Suppressor macrophage treated with lipopolysaccharide for 4 hours (primary cell): ENCODE measurements at places on chromosomes 4 and X.

DNA sequence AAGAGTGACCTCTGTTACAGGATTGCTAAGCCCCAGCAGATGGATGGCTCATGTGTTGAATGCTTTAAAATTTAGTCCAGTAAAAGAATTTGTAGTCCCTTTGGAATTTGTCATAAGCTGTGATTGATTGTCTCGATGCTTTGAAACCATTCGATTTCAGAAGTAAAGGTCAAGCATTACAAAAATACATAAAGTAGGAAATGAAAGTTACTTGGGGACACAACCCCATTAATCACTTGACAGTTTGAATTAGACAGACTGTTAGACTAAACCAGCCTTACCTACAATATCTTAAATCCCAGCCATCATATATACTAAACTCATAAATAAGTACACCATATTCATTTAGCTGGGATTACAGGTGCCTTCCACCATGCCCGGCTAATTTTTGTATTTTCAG lies 6.6 kb downstream of the REST start:
- DNase-seq, result peak; percentile 11

GRCh38 chrX:10620121-10620699 lies at the start of gene MID1:
Gene MID1, minus strand, starts transcription at chrX:10620585. Its CDS starts 53,038 bp downstream, at chrX:10567547.
- no peak for DNase-seq

DNA sequence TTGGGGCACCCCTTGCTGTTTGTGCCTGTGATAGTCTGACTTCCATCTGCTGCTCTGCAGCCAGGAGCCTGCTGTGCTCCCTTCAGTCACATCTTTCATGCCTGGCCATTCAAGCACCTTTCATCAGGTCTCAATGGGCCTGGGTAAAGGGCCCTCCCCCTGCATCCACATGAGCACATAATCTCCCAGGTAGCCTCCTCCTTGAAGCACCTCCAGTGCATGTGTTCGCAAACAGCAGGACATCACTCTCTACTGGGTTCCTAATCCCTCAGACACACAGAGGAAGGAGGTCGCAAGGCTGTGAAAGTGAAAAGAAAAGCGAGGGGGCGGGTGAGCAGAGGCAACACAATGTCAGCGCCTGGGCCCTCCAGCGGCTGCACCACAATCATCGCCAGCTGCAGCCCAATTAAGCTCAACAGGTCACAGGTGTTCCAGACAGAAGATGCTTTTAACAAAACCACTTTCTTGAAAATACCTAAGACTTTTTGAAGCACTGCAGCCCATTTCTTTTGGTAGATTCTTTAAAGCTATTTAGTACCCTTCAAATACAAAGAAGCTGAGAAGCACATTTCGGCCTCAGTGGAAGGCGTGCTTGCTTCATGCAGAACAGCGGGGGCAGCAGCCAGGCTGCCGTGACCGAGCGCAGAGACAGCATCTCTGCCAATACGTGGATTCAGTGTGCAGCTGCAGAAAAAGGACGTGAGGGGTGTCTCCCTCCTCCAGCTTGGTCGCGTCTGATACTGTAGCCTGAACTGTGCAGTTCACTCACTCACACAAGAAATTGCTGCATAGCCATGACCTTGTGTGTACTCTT lies 92.2 kb upstream of the SPRY1 start:
- no peak for DNase-seq

GRCh38 chr4:113524096-113524495 lies 237.4 kb downstream of the CAMK2D start:
- DNase-seq, result no peak

DNA sequence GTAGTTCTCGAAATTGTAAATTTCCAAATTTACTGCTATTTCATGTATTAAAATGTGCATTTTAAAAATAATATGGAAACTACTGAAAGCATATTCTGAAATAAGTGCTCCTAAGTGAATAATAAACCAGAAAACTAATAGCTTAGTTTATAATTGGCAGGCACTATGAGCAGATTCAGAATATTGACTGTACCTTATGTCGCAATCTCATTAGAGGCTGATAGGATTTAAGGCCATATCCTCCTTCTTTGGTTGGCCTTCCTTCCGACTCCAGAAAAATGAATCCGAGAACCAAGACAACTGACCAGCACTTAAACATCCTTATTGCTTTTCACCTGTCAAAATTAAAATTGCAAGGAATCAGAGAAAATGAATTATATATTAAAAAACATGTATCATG lies 52.7 kb downstream of the FSTL5 start:
- no peak for DNase-seq

DNA sequence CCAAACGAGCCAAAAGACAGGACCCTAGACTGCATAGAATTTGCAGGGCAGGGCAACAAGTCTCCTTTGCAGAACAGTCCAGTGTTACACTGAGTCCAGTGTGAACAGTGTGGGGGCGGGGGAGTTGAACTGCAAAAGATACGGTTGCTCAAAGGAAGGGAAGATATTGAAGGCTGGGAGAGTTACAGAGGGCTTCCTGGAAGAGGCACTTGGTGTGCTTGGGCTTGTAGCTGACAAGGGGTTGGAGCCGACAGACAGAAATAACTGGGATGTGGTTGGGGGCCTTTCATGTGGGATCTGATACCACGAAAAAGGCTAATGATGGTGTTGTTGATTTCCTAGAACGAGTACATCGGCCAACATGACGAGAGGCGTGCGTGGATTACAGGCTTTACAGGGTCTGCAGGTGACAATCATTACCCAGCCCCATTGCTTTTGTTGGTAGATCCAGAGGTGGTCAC lies 6.1 kb downstream of the XPNPEP2 start:
- peak; percentile 3 for DNase-seq

DNA sequence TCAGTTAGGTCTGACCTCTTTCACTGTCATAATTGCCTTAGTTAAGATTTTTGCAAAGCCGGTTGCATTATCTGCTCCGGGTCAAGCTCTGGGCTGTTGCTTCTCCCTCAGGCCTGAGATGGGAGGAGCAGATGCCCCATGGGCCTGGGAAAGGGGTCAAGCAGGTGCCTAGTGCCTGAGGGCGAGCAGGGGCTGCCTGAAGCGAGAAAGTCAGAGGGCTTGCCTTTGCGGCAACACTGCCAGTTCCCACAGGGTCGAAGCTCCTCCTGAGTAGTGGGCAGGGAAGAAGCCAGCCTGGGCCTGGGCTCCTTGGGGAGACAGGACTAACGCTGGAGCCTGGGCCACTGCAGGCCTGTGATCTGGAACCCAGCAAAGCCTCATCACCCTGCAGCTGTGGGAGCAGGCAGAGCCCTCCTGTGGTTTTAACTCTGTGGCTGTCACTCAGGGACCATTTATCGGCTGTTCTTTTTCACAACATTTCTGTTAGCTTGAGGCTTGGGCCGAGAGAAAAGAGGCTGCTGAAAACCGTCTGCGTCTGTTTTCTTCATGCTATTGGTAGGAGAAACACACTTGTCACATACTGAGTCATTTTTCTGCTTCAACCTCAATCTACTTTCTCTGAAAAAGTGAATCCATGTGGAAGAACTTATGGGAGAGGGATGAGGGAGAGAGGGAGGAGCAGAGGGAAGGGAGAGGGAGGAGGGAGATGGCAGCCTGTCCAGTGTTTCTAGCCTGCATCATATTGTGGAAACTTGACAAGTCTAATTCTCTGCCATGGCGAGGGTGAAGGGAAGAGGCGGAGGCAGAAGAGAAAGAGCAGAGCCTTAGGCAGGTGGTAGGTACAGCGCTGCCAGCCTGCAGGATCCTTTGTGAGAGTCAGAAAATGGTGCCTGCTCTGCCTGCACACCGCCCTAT lies 68.4 kb downstream of the RHOH start:
- no peak for DNase-seq

GRCh38 chr4:38464328-38464727 lies 199.7 kb upstream of the KLF3 start:
- DNase-seq, result no peak

DNA sequence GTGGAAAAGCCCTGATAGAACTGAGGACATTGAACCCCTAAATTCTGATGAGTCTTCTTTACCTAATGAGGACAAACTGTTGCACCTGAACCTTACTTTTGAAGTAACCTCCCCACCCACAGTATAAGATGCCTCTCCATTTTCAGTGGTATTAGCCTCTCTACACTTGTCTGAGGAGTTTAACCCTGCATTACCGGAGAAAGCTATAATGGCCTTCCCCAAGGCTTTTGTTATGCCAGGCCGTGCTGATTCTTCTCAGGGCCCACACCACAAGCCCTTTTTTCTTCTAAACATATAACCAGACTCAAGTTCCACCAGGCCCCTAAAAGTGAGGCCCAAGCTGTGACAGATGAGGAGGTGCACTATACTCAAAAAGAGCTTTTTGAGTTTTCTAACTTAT lies 345.8 kb upstream of the GRID2 start:
- no peak for DNase-seq

- DNase-seq, result no peak
These were observed 137.6 kb downstream of the TECRL start for GRCh38 chr4:64271601-64272081.

DNA sequence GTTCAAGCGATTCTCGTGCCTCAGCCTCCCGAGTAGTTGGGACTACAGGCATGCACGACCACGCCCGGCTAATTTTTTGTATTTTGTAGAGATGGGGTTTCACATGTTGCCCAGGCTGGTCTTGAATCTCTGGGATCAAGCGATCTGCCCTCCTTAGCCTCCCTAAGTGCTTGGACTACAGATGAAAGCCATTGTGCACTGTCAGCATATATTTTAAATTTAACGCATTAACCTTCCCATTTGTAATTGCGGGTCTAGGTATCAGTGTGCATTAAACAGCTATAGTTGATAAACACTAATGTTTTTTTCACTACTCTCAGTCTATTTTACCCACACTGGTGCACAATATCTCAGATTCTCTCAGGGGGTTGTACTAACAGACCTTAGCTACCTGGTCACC lies 1930.8 kb downstream of the C4orf33 start:
- no peak for DNase-seq

GRCh38 chr4:95761426-95761825 lies 78.5 kb upstream of the PDHA2 start:
- no peak for DNase-seq

GRCh38 chrX:18652636-18653035 lies 19.3 kb downstream of the RS1 start:
- DNase-seq, result no peak

GRCh38 chrX:68177542-68177941 lies 255.8 kb downstream of the OPHN1 start:
- DNase-seq, result peak; percentile 8

DNA sequence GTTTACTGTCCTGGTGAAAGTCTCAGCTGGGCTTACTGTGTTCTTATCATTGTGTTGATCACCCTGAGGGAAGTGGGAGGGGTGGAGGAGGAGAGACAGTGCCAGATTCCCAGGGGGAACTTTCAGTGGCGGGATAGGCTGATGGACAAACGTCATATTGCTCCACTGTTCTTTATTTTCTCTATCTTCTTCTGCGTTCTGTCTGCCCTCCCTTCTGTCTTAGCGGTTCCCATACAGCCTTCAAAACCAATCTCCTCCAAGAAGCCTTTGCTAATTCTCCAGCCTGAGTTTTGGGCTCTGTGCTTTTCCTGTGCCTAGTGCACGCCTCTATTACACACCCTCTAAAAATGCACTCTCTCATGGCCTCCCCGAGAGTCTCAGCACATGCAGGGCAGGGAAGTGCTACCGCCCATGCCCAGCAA lies 448.7 kb upstream of the FAT1 start:
- DNase-seq, result no peak

GRCh38 chrX:13043938-13044337 lies 482 bp downstream of the FAM9C start:
- DNase-seq, result no peak

DNA sequence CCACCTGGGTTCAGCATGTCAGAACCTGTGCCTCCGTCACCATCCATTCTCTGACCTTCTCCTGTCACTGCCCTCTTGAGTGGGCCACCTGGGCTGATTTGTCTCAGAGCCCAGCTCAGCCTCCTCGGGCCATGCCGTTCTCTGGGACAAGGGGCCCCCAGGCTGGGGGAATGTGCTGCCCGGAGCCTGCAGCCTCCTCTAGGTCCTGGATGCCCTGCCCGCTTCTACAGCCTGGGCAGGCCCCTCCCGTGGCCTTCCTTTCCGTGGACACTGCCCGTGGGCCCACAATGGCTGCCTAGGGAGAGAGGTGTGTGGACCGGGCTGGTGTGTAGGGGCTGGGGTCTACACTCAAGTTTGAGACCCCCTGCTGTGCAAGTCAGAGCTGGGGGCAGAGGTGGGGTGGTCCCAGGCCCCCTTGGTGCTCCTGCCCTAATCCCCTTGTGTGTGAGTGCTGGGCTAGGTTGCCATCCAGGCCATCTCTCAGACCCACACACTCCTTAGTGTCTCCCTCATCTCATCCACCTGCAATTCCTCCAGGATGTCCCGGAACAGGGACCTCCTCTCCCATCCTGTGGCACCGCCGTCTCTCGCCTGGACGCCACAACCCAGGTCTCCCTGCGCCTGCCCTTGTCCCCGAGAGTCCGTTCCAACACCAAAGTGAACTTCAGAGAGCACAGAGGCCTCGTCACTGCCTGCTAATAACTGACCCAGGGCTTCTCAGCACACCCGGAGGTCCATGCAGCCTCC lies 12.4 kb downstream of the PSAPL1 start:
- DNase-seq, result no peak

- DNase-seq, result no peak
These were observed 22.3 kb downstream of the PJA1 start for GRCh38 chrX:69142788-69143469.

DNA sequence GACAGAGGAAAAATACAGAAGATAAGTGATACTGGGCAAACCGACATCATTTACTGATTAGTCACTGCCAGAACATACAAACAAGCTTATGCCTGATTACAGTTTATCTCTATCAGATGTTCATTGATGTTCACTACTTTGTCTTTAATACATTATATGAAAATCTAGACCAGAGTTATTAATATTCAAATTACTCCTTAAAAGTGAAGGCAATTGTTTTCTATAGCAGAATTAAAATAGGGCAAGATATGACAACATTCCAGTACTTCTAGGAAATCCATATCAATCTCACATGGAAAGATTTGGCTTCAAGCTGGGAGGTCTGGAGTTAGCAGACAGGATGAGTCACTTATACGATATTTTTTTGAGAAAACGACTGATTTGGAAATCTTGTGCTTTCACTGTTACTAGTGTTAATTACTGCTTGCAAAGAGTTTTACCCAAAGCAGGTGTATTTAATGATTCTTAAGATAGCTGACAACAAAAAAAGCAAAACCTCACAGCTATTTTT lies 31.8 kb downstream of the HPGD start:
- no peak for DNase-seq

GRCh38 chrX:129983575-129984110 lies 1.2 kb downstream of the BCORL1 start:
- DNase-seq, result no peak

- no peak for DNase-seq
These were observed 2.9 kb downstream of the SORBS2 start for GRCh38 chr4:185809121-185809520.

DNA sequence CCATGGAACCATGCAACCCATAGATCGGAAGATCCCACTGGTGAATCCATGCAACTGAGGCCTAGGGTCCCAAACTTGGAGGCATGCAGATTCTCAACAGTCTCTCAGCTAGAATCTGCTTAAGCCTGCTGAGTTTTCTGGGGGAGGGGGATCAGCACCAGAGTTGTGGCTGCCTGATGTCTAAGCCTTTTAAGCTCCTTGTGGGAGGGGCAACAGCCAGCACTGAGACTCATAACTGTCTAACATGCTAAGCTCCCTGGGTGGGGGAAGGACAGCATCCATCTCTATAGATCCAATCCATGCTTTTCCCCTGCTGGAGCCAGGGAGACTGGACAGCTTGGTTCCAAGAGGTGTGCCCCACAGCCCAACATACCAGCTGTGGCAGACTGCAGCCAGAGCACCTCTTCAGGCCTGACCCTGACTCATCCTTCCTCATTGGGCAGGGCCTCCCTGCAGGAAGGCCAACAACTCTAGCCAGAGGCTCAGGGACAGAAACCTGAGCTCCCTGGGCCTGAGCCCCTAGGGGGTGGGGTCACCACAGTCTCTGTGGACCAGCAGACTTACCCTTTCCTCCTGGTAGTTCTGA lies 300.1 kb upstream of the SLC7A11 start:
- no peak for DNase-seq
